Stimulated activated CD8-positive, alpha-beta memory T cell treated with anti-CD3 and anti-CD28 coated beads, Interleukin-15, amount 100 ng/mL, for 4 hours (primary cell): ENCODE measurements at places on chromosomes 12 and 14.

DNA sequence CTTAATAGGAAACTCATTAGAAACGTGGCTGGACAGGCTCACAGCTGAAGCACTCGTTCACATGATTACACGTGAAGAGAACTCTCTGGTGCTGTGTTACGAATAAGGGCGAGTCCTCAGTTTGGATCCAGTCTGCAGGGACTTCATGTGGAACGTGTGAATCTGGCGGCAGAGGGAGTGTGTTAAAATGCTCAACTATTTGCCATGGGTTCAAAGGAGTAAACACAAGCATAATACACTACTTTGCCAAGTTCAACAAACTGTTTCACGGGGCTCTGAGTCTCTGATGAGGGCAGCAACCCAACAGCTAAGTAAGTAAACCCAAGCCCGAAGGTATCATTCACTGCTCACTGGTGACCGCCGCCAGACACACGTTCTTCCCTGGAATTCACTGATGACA is 42.4 kb downstream of the NUAK1 start:
- DNase-seq = no peak

- no peak for DNase-seq
These were observed at the start of gene DACT1 for GRCh38 chr14:58637391-58638230. DACT1 (plus strand) TSS chr14:58637962; CDS start chr14:58638203, 241 bp downstream.

DNA sequence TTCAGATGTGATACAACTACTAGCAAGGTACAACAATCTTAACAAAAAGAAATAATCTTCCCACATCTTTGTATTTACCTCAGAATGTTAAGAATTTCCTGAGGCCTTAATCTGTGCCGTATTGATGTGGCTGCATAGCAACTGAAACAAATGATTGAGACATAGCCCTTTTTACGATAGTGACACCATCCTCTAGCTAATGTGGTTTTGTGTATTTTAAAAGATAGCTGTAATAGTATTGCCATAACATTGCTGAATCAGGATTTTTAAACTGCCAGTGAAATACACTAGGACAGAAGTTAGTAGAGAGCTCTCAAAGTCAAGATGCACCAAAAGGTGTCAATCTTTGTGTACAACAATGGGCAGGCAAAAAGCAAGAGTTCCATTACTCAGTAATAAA is 11.9 kb downstream of the NPAS3 start:
- no peak for DNase-seq

DNA sequence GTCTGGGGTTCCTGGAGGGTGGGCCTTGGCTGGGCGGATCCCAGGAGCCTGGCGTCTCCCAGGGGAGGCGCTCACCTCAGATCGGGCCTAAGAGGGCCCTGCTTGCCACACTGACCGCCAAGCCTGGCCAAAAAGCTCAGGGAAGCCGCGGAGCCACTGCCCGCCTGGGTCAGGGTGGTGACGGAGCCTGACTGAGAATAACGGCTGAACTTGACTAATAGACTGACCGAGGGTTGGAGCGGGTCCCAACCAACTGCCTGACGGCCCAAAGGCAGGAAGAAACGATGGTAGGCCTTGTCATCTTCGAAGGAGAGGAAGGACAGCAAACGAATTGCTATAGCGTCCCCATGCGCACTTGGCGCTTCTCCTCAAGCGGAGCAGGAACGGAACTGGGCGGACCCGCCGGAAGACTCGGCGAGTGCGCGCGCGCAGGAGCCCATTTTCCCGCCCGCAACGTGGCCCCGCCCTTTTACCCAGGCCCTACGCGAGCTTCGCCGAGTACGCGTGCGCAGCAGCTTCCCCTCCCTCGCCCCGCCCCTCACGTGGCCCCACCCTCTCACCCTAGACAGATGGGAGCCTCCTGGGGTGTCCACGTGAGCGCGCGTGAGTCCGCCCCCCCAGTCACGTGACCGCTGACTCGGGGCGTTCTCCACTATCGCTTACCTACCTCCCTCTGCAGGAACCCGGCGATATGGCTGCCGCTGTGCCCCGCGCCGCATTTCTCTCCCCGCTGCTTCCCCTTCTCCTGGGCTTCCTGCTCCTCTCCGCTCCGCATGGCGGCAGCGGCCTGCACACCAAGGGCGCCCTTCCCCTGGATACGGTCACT is at the start of the genes ERP29 and TMEM116:
TSS of gene ERP29 (plus strand) at position 652 of the 826 bp plus-strand sequence. CDS start at position 692, 40 bp downstream.
TSS of gene TMEM116 (minus strand) at position 391 of the 826 bp plus-strand sequence. CDS start 7,895 bp downstream, outside the sequence.
- DNase-seq = peak; percentile 100

GRCh38 chr12:112190231-112191025 is 65.1 kb downstream of the TRAFD1 start:
- DNase-seq = no peak

- DNase-seq = no peak
These were observed 61.2 kb upstream of the TMEM132C start for GRCh38 chr12:128205758-128206157.

DNA sequence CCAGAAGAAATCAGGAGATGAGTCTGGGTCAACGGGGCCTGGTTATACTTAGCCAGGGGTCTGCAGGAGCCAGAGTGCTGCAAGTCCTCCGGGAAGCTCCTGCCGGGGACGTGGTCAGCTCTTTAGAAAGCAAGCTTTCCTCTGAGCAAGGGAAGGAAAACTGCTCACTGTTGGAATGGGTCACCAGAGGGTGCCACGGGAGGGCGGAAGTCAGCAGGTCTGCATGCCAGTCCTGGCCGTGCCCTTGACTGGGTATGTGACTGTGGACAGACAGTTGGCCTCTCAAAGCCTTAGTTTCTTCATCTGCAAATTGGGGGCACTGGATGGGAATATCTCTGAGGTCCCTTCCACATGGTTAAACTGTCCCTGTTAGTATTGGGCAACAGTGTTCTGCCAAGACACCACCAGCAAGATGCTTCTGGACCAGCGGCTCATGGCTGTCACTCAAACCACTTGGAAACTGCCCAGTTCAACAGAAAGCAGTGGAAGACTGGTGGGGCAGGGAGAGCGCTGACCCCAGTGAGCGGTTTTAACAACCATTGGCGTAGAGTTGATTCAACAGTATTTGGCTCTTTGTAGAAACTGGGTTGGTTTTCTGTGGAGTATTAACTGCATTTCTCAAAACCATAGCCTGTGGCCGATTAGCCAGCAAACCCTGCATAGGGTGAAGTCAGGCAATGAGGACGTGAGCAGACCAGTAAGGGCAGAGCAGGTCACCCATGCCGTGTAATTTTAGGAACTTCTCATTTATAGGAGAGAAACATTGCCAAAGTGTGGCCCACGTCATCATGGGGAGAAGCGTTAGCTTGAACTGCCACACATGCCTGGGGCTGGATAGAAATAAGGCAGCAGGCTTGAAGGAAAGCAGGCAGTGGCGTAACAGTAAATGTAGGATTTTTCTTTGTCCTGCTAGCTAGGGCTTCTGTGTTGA is 163.9 kb upstream of the PRMT8 start:
- no peak for DNase-seq

DNA sequence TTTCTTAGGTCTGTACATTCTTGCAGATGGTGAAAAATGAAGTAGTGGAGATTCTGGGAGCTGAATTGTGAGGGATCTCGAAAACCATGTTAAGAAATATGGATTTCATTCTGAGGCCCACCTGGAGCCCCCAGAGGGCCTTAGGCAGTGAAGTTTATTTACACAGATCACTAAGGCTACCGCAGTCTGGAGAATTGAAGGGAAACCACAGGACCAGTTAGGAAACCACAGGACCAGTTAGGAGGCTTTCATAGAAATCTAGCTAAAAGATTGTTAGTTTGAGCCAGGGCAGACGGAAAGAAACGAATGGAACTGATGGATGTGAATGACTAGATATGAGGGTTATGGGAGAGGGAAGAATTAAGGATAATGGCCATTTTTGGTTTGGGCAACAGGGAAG is 7.2 kb downstream of the CBLN3 start:
- no peak for DNase-seq

GRCh38 chr12:124663206-124663605 is 95.8 kb upstream of the NCOR2 start:
- DNase-seq = no peak

DNA sequence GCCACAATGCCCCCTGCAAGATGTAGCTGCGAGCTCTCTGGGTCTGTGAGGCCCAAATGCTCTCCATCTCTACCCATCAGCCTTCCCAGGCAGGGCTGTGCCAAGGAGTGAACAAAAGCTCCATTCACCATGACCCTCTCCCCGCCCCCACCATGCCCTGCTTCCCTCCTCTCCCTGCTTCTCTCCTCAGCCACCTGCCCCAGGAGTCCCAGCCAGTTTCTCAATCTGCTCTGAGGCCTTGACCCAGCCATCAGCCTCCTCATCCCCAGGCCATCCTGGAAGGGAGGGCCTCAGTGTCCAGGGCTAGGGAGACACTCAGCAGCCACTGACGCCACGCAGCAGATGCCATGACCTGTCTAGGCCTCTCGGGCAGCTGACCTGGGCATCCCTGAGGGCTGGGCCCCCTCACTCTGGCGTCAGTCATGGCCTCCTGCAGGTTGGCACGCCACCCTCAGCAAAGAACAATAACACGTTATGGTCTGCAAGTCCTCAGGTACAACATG is 8.5 kb upstream of the KRT5 start:
- no peak for DNase-seq
